Frontal cortex (tissue), 4 donors: ENCODE measurements at places on chromosomes 12 and 14. TPM values are rescaled to one million over a fixed set of nuclear protein-coding genes. Genes with fewer than 3 reads are reported as not detected.

ABHD12B gene
- not detected for total RNA-seq

MMAB gene
- total RNA-seq: 13.9 TPM

A2M gene
- total RNA-seq: 38.7 TPM

PTPRB gene
- 4.5 TPM for total RNA-seq

ADCY6 gene
- 25.7 TPM for total RNA-seq

CLEC14A gene
- 4.5 TPM for total RNA-seq
